Activated T-cell treated with anti-CD3 and anti-CD28 coated beads, Interleukin-2, amount 50 U/mL, for 72 hours (primary cell): ENCODE measurements at places on chromosomes 13 and 19. TPM values are rescaled to one million over a fixed set of nuclear protein-coding genes. Genes with fewer than 3 reads are reported as not detected.

DNA sequence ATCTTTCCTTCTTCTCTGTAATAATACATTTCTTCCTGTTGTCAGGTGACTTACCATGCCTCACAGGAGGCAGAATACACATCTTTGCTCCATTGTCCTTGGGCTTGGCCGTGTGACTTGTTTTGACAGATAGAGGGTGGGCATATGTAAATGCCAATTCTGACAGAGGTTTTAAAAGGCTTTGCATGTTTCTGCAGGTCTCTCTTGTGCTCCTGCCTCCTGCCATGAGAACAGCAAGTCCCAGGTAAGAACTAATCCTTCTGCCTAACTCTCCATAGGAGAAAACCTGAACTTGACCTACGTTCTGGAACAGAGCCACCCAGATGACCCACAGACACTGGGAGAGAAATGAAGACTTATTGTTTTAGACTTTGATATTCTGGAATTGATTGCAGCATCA lies 88.7 kb upstream of the TNFSF11 start:
- no peak overlapping the region for H3K4me3 ChIP-seq
- no peak for DNase-seq
- H3K4me1 ChIP-seq, result no peaks in the 10 kb centered on the region
- H3K27me3 ChIP-seq, result no peaks in the 10 kb centered on the region
- peaks cover 3% of the 10 kb centered on the region for H3K36me3 ChIP-seq
- no peak overlapping the region for H3K27ac ChIP-seq

GRCh38 chr19:41866284-41866683 lies 6.2 kb downstream of the RPS19 start:
- H3K36me3 ChIP-seq, result peaks cover 62% of the 10 kb centered on the region
- no peaks in the 10 kb centered on the region for H3K27me3 ChIP-seq
- no peak for DNase-seq
- H3K27ac ChIP-seq, result peak overlapping the region; percentile 93
- peaks cover 93% of the 10 kb centered on the region for H3K4me1 ChIP-seq

- H3K4me3 ChIP-seq, result no peak overlapping the region
- H3K4me1 ChIP-seq, result no peaks in the 10 kb centered on the region
- no peaks in the 10 kb centered on the region for H3K27me3 ChIP-seq
- no peak overlapping the region for H3K27ac ChIP-seq
- no peak for DNase-seq
Measured at GRCh38 chr13:65855242-65855805, 1374.8 kb downstream of the PCDH9 start.

GRCh38 chr19:50242581-50242980 lies 39.2 kb downstream of the MYH14 start:
- H3K36me3 ChIP-seq, result no peaks in the 10 kb centered on the region
- no peaks in the 10 kb centered on the region for H3K27me3 ChIP-seq
- H3K4me3 ChIP-seq, result no peak overlapping the region
- DNase-seq, result no peak

The ELL gene
- total RNA-seq, result 32.3 TPM

DNA sequence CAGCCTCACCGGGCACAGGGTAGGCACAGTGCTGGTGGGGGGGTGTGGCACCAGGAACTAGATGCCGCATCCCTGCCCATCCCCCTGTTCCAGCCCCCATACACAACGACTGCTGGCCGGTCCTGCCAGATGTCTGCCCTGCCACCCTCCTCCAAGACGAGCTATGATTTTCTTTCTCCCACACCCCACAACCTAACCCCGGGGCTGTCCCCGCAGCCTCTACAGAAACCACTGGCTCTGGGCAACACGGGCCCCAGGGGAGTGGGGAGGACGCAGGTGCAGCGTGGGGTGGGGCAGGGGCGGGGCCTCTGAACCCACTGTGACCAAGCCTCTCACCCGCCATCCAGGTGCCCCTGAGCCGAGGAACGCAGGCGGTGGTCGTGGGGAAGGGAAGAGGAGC lies 15.5 kb downstream of the PGLS start:
- no peak for DNase-seq
- H3K27ac ChIP-seq, result no peak overlapping the region
- no peaks in the 10 kb centered on the region for H3K27me3 ChIP-seq
- H3K36me3 ChIP-seq, result peaks cover 8% of the 10 kb centered on the region

The SELENOV gene
- total RNA-seq, result not detected

GRCh38 chr13:95603887-95604555 lies 40.5 kb downstream of the DZIP1 start:
- no peak overlapping the region for H3K4me3 ChIP-seq
- DNase-seq, result no peak
- peaks cover 27% of the 10 kb centered on the region for H3K27me3 ChIP-seq
- no peaks in the 10 kb centered on the region for H3K36me3 ChIP-seq
- H3K4me1 ChIP-seq, result no peaks in the 10 kb centered on the region
